T follicular helper cell (primary cell): ENCODE measurements at places on chromosomes 4 and X.

- no peak for DNase-seq
Observed at GRCh38 chrX:112844250-112844649, 3.6 kb upstream of the AMOT start.

DNA sequence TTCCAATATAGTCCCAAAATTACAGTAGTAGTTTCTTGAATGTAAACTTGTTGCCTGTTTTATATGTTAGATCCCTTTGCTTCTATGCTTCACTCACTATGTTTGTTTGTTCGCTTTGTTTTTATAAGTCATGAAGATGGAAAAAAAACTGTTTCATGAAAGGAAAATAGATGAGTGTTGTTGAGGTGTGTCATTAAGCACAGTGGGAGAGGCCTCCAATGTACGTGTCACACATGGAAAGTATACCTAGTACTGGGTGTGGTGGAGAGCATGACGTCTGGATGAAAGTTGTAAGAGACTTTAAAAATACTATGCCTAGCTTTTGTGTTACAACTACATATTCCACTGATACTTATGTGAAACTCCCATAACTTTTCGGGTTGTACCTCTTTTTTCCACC lies 28.4 kb downstream of the PLS3 start:
- no peak for DNase-seq

- DNase-seq = no peak
Observed at GRCh38 chr4:182513587-182514291, 270.5 kb downstream of the TENM3 start.

GRCh38 chrX:56761167-56761566 lies 32.1 kb downstream of the NBDY start:
- no peak for DNase-seq
